Activated CD8-positive, alpha-beta memory T cell treated with anti-CD3 and anti-CD28 coated beads for 1 hour (primary cell): ENCODE measurements at places on chromosomes 5 and 9.

- no peak for DNase-seq
These were observed 44.9 kb upstream of the SLC12A2 start for GRCh38 chr5:128038643-128039042.

DNA sequence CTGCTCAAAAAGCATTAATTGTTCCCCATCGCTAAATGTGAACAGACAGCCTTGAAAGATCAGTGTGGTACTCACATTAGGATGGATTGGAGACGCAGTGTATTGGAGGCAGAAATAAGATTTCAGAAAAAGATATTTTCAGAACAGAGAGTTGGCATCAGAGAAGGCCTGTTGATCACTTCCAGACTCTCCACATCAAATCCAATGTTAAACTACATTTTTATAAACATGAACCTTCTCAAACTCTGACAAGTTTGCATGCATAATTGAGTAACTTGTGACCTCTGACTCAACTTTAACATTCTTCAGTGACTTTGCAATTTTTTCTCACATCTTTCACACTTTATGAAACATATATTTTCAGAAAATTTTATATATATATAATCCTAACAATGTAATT, 919.6 kb upstream of the SEMA6A start:
- no peak for DNase-seq

DNA sequence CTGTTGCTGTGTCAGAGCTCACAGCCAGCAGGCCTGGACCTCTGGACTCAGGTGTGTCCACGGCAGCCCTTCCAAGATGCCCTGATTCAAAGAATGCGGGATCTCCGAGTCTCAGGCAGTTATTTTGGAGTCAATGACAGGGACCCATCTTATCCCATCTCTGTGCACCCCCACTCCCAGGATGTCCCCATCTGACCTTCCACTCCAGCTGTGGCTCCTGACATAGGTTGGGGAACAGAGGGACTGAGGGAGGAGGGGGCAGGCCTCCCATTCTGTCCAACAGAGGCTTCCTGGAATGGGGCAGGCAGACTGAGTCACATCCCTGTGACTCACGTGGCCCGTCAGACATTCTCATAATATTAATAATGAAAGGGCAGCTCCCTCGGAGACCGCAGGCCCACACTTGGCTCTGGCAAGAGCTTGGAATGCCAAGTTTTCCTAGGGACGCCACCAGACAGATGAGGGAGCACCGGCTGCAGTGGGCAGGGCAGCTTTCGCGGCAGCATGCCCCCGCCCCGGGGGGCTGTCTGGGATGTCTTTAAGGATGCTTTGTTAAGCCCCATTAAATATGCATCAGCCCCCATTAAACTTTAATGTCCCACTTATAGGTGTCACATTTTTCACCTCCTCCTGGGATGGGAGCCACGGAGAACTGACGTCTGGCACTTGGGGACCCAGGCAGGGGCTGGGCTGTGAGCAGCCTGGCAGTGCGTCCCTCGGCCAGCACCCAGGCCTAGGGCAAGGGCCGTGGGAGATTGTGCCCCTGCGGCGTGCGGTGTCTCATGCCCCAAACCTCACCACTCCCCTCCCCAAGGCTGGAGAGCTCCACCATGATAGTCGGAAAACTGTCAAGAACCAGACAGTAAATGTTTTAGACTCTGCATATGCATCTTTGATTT, 23.6 kb upstream of the FIBCD1 start:
- DNase-seq: no peak

DNA sequence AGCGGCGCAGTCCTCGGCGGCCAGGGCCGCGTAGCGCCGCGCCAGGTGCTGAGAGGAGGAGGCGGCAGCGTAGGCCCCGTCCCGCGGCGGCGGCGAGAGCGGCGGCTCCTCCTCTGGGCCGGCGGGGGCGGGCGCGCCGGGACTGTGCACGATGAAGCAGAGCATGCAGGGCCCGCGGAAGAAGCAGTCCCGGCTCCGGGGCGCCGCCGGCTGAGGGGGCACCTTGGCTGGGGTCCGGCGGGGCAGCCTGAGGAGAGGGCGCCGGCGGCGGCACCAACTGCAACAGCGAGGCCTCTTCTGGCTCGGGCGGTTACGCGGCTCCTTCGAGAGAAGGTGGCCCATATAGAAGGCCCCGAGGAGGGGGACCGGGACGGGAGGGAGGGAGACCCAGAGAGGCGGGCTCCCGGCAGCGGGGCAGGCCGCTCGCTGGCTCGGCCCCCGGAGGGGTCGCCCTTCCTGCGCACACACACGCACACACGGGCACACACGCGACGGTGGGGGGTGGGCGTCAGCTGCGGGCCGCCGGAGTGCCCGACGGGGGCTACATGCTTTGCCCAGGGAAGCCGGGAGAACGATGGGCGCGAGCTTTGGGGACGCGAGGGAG, 446 bp downstream of the FBXL17 start:
- DNase-seq: peak; percentile 32

GRCh38 chr5:142098275-142098674, 10.3 kb upstream of the NDFIP1 start:
- no peak for DNase-seq

DNA sequence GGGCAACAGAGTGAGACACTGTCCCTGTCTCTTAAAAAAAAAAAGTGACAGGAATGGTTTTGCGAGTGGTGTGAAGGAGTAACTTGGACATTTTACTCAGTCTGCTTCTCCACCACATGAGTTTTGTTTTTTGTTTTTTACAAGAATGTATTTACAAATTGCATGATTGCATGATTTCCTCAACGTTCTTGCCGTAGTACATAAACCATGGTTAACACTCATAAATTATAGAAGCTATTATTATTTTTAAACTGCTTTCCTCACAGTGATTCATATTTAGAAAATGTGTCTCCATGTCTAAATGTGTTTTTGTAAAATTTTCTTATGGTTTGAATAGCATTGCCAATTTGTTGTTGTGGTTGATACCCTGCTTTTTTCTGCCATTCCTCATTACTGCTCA, 220.0 kb downstream of the GOLPH3 start:
- no peak for DNase-seq

- DNase-seq: no peak
These were observed 67.0 kb downstream of the NDFIP1 start for GRCh38 chr5:142175461-142176142.

DNA sequence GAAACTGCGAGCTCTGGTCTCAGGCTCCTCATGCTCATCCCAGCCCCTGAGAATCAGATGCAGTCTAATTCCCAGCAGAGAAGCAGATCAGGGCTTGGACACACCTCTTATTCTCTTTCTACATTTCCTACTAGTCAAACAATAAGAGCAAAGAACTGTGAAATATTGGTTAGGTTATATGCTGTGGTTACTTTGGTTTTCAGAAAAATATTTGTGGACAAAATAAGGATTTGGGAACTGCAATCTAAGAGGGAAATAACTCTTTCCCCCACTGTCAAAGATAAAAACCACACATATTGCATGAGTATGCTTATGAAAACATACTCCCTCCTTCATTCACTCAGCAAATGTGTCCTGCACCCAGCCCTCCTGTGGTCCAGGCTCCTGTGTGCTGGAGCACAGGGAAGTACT, 164.5 kb upstream of the S1PR3 start:
- DNase-seq: no peak

- DNase-seq: no peak
These were observed 9.7 kb upstream of the F2RL1 start for GRCh38 chr5:76809141-76809540.

- DNase-seq: no peak
These were observed 283.9 kb upstream of the ANKRD55 start for GRCh38 chr5:56517011-56517416.

- DNase-seq: no peak
These were observed 14.7 kb downstream of the MTAP start for GRCh38 chr9:21817176-21817575.

DNA sequence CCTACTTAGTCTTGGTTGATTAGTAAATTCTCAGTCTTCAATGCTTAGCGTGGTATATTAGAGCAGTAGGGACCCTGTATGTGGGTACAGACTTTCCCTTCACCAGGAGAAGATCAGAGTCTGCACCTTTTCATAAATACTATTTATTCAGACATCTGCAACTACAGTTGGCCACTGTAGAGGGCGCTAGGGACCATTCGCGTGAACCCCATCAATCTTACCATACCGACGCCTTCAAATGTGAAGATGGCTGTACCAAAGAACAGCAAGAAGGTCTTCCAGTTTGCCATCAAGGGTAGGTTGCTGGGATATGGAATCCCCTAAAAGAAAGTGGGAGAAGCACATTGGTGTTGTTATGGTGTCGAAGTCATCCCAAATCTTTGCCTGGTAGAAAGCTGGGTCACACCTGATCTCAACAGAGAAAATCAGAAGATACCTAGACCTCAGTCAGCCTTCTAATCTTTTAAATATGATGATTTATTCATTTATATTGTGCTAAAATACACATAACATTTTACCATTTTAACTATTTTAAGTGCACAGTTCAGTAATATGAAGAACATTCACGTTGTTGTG, 19.1 kb downstream of the SLC36A3 start:
- no peak for DNase-seq

GRCh38 chr5:172508471-172509404, 54.4 kb upstream of the SH3PXD2B start:
- DNase-seq: no peak

DNA sequence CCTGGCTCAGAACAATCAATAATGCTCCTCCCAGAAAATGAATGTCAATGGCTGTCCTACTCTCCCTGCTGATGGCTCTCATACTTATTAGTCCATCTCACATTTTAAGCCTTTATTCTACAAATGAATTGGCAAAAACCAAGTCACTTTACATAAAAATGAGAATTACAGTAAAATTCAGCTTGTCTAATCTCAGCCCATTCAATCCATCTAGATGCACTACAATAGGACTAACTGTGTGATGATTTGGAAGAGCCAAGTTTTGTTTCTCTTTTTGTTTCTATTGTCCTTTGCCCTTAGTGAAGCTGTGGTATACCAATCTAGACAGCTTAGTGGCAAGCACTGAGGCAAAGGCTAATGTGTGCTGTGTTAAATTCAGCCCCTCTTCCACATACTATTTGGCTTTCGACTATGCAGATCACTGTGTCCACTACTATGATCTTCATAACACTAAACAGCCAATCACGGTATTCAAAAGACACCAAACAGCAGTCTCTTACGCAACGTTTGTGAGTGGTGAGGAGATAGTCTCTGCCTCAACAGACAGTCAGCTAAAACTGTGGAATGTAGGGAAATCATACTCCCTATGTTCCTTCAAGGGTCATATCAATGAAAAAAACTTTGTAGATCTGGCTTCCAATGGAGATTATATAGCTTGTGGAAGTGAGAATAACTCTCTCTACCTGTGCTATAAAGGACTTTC, 140.8 kb upstream of the ZNF462 start:
- DNase-seq: no peak

DNA sequence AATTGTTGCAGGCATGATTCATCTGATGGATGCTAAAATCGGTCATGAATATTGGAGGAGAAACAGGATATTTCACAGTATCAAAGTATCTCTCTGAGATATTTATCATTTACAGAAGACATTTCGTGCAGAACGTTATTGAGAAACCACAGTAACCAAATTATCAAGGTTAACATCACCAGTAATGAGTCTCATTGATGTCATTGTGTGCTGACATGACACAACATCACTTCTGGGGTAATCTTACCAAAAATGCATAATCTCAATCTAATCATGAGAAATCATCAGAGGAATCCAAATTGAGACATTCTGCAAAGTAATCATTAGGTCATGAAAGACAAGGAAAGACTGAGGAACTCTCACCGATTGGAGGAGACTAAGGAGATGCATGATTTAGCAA, 42.7 kb downstream of the C5orf22 start:
- DNase-seq: no peak

- no peak for DNase-seq
These were observed 20.3 kb upstream of the RNF20 start for GRCh38 chr9:101513351-101513750.

DNA sequence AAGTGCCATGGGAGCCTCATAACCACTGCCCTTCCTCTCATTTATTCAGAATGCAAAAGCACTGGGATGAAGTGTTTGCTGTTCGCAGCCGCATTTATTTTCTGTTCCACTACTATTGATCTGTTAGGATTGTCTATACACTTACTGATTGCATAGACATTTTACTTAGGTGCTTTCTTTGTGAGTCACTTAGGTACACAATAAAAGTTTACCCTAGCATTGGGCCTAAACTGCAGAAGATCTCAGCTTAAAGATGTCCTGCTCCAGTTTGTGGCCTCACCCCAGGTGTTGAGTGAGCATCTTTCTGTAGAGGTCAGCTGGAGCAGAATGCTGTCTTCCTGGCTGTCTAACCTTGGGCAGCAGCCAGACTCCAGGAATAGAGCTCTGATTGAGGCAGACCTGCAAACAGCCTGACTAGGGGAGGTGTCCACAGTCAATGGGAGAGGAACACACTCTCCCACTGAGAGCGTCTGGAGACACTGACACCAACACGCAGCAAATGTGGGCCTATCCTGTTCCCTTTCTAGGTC, 54.0 kb downstream of the GPR21 start:
- DNase-seq: no peak

DNA sequence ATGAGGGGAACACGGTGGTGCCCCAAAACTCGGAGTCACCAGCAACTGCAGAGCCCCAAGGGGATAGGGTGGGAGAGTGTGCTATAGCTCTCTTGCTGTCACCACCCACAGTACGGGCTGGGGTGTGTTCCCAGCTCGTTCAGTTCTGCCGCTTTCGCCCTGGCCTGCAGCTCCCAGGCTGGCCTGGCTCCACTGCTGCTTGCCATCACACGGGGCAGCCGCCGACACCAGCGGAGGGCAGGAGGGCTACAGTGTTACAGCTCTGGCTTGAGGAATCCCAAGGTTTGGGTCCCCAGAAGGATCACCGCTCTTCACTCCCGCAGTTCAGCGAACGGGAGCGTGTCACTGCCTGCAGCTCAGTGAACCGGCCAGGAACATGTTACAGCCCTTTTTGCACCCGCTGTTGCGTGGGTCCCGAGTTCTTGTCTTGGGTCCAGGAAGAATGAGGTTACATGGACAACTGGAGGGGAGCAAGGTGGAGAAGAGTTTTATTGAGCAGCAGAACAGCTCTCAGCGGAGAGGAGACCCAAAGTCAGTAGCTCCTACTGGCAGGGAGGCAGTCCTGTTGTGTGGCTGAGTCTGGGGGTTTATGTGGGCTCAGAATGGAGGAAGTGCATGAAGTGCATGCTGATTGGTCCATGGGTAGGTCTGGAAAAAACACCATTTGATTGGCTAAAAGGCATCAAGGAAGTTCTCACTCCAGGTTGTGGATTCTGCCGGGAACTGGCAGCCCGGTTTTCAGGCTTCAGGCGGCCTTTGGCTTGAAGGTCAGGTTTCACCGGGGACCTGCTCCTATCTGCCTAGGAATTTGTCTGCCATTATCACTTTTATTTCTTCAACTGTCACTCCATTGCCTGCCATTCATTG, 113.4 kb downstream of the EHMT1 start:
- no peak for DNase-seq

- no peak for DNase-seq
These were observed 1.1 kb upstream of the TENT4A start for GRCh38 chr5:6712142-6712576.

- DNase-seq: no peak
These were observed 89.1 kb upstream of the MINAR2 start for GRCh38 chr5:129658801-129659200.

DNA sequence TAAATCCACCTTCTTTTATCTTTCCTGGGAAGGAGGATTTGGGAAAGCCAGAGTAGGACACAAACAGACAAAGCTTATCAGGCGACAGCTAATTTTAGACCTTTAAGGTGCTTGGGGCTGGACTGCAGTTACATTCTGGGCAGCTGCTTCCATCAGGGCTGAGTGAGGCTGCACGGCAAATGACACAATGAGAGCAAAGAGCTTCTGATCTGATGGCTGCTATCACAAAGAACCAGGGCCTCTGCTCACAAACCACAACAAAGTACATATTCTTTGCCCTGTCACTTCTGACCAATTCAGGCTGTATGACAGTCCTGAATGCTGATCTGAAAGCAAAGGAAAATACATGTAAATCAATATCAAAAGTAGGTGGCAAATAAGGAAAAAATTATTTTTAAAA, 93.1 kb downstream of the MRPS27 start:
- DNase-seq: no peak
